ENCODE measurements at places on chromosomes 12 and 14. TPM values are rescaled to one million over a fixed set of nuclear protein-coding genes. Genes with fewer than 3 reads are reported as not detected.

DNA sequence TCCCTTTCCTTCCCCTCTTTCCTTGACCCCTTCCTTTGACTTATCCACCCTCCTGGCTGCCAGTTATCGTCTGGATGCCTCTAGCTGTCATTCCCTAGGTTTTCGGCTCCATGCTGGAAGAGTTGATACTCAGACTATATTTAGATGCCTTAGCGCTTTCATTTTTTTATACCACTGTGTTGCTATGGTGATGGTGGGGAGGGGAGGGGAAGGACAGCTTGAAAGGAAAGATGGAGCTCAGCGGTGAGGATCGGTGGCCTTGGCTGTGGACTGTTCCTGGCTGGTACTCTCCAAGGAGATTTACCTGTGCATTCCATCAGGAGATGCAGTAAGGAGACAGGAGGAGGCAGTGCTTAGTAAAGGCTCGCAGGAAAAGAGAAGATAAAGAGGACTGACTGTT is 108.7 kb downstream of the SLC8A3 start:
- no peak for DNase-seq

Gene APOF
- not detected for total RNA-seq

- peak; percentile 9 for DNase-seq
Measured at GRCh38 chr12:52391618-52392002, 6.2 kb upstream of the KRT84 start.

- DNase-seq = peak; percentile 50
Measured at GRCh38 chr12:5872745-5873144, 72.3 kb downstream of the ANO2 start.

Gene EPYC
- total RNA-seq = not detected

DNA sequence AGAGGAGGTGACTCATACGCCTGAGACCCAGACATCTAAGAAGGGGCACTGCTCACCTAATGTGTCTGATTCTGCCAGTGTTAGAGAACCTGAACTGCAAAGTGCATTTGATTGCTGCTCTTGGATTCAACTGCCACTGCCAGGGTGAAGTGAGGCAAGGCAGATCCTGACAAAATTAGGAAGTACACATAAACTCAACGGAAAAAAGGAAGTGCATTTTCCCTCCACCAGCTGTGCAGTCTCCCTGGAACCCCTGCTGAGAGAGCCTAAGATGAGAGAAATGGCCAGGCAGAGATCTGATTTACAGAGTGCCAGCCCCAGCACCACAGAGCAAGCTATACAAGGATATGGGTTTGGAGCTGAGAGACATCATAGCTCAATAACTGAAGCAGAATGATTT is 215.3 kb downstream of the SEC23A start:
- no peak for DNase-seq

Gene TMEM120B
- total RNA-seq = 2.8 TPM

Gene BDKRB1
- not detected for total RNA-seq

DNA sequence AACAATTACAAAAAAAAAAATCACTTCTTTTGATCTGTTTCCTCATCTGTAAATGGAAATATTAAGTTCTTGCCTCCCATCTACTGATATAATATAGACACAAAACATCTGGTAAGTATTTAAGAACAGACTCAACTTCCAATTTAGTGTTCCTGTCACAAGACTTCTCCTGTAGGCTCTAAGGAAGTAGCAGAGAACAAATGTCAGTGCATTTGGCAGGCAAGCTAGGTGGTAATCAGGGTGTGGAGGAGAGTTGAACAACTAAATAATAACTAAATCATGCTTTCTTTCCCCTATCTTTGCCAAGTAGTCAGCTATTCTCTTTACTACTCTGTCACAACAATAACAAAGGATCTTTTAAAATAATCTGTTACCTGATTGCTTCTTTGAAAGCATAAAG is 22.1 kb downstream of the BAZ1A start:
- DNase-seq = no peak

GRCh38 chr14:79852950-79853744 is 358.2 kb downstream of the DIO2 start:
- DNase-seq = no peak

Gene PLEKHG7
- not detected for total RNA-seq

GRCh38 chr12:132248453-132249167 is 80.8 kb downstream of the GALNT9 start:
- no peak for DNase-seq

- DNase-seq = no peak
Measured at GRCh38 chr14:105165761-105166485, 2.7 kb downstream of the JAG2 start.

All from lung microvascular endothelial cell (primary cell).